ENCODE measurements at places on chromosomes 11 and 22. TPM values are rescaled to one million over a fixed set of nuclear protein-coding genes. Genes with fewer than 3 reads are reported as not detected.

DNA sequence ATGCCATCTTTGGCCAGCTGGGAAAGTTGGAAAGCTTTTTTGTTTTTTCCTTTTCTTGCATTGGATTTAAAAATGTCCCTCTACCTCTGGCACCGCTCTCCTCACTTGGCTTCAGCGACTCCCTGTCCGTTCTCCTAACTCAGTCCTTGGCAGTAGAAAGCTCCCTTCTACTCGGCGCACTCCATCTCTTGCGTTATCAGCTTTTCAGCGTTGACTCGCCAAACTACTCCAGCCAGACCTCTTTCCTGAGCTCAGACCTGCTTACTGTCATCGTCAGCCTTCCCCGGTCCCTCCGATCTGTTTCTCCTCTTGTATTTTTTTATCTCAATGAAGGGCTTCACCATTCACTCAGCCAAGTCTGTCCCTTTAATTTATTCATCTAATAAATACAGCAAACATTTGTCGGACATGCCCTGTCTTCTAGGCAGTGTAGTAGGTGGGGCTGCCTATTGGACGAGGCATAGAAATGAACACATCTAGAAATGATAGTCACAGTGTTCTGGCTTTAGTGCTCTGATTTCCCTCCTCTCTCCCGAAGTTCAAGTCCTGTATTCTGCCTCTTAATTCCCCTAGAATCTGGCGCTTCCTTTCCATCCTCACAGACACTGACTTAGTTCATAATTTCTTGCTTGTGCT lies 839 bp downstream of the CEP164 start:
- H3K27me3 ChIP-seq, result no peaks in the 10 kb centered on the region
- H3K4me3 ChIP-seq, result peak overlapping the region; percentile 82
- H3K36me3 ChIP-seq, result peaks cover 1% of the 10 kb centered on the region
- peak; percentile 54 for DNase-seq
- peak overlapping the region; percentile 94 for H3K27ac ChIP-seq

Gene EHF
- not detected for total RNA-seq

Gene APLP2
- 415 TPM for total RNA-seq

GRCh38 chr11:1049431-1049891 lies 12.9 kb upstream of the MUC6 start:
- H3K27ac ChIP-seq, result no peak overlapping the region
- no peak for DNase-seq
- no peak overlapping the region for H3K4me3 ChIP-seq
- H3K4me1 ChIP-seq, result no peaks in the 10 kb centered on the region

GRCh38 chr11:124190298-124191139 lies 7.4 kb downstream of the OR10D3 start:
- no peaks in the 10 kb centered on the region for H3K36me3 ChIP-seq
- DNase-seq, result no peak
- H3K4me3 ChIP-seq, result no peak overlapping the region
- H3K27me3 ChIP-seq, result peaks cover 10% of the 10 kb centered on the region
- no peaks in the 10 kb centered on the region for H3K4me1 ChIP-seq
- H3K27ac ChIP-seq, result no peak overlapping the region

GRCh38 chr11:36066891-36067290 lies 123.0 kb downstream of the LDLRAD3 start:
- no peak overlapping the region for H3K27ac ChIP-seq
- H3K4me3 ChIP-seq, result no peak overlapping the region
- no peaks in the 10 kb centered on the region for H3K36me3 ChIP-seq
- H3K4me1 ChIP-seq, result no peaks in the 10 kb centered on the region
- H3K27me3 ChIP-seq, result no peaks in the 10 kb centered on the region

Gene RIMBP3B
- under 0.01 TPM for total RNA-seq

Gene ANO9
- not detected for total RNA-seq

Gene EMID1
- 0.50 TPM for total RNA-seq

Gene VWCE
- total RNA-seq, result 1.7 TPM

DNA sequence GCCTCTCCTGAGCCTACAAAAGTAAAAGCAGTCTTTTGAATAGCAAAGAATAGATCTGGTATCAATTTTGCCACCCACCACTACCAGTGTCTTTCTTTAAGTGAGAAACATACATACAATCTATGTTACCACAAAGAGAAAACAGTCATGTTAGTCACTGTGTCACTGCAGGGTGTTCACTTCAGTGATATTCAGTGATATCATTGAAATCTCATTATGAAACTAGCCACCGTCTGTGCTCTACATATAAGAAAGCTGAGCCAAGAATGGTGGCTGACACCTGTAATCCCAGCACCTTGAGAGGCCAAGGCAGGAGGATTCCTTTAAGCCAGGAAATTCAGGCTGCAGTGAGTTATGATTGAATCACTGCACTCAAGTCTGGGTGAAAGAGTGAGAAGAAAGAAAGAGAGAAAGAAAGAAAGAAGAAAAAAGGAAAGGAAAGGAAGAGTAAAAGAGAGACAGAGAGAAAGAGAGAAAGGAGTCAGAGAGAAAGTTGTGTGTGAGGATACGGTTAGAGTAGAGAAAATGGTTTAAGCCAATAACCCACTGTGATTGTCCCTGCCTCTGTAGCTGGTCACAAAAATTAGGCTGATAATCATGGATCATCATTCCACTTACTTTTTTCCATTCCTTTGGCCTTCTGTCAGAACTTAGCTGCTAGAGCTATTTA lies 847.1 kb downstream of the FAM181B start:
- no peak for DNase-seq
- H3K36me3 ChIP-seq, result no peaks in the 10 kb centered on the region
- H3K4me3 ChIP-seq, result no peak overlapping the region
- no peak overlapping the region for H3K27ac ChIP-seq
- no peaks in the 10 kb centered on the region for H3K27me3 ChIP-seq
- no peaks in the 10 kb centered on the region for H3K4me1 ChIP-seq

- no peaks in the 10 kb centered on the region for H3K4me1 ChIP-seq
- no peak overlapping the region for H3K27ac ChIP-seq
- no peaks in the 10 kb centered on the region for H3K27me3 ChIP-seq
- H3K4me3 ChIP-seq, result no peak overlapping the region
- H3K36me3 ChIP-seq, result no peaks in the 10 kb centered on the region
These were observed 64.7 kb upstream of the ARHGAP42 start for GRCh38 chr11:100622404-100622803.

Measured in fibroblast of lung (primary cell).